CD4-positive, alpha-beta memory T cell (primary cell): ENCODE measurements at places on chromosomes 7 and 10.

DNA sequence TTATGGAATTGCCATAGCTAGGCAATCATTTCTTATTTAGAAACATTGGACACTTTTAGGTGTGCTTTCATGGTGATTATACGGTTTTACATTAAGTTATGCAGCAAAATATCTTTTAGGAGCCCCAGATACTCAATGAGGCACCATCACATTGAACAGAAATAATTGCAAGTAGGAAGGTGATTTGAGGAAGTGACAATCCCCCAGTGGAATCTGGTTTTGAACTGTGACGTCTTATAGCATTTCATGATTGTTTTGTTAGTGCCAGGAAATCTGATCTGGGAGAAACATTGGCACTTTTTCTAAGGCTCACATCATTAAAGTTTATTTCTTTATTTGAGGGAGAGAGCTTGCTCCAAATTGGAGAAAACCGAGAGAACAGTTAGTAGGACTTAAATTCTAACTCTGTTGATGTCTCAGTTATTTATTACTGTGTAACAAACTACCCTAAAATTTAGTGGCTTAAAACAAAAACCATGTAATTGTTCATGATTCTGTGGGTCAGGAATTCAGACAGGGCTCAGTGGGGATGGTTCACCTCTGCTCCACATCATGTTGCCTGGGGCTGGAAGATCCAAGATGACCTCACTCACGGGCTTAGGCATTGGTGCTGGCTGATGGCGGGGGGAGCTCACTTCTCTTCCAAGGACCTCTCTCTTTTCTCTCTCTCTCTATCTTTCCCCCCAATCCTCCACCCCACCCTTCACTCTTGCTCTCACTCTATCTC lies 78.2 kb upstream of the STEAP1B start:
- no peak for DNase-seq

DNA sequence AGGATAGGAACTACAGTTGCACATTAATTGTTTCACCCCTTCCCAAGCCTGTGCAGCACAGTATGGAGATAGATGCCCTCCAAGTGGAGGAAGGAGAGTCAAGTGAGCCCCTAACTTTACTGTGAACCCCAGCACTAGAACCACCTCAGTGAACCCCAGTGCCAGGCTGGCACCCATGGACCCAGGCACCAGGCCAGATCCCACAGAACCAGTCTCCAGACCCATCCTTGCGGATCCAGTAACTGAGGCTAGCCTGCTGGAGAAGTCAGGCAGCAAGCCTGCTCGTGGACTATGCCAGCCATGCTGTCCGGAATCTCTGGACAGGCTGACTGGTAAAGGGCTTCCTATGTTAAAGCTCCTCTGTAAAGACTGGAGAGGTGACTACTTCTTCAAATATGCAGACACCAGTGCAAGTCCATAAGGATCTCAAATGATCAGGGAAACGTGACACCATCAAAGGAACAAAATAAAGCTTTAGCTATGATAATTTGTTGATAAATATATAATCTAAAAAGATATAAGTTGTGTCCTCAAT lies 27.7 kb downstream of the SHOC2 start:
- no peak for DNase-seq

DNA sequence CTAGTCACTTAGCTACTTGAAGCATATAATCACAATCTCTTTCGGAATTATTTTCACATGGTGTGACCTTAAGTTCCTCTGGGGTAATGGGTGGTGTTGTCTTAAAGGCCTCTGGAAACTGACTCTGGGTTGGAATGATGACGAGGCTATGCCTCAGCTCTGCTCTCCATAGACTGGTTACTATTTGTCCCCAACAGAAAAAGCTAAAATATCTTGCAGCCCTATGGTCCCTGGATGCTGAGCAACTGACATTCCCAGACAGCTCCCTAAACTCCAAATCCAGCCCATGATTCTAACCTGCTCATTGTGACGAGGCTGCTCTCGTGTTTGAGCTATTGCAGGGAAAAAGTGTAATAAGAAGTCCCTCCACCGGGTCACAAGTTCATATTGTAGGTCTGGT lies 51.6 kb downstream of the HBP1 start:
- no peak for DNase-seq

DNA sequence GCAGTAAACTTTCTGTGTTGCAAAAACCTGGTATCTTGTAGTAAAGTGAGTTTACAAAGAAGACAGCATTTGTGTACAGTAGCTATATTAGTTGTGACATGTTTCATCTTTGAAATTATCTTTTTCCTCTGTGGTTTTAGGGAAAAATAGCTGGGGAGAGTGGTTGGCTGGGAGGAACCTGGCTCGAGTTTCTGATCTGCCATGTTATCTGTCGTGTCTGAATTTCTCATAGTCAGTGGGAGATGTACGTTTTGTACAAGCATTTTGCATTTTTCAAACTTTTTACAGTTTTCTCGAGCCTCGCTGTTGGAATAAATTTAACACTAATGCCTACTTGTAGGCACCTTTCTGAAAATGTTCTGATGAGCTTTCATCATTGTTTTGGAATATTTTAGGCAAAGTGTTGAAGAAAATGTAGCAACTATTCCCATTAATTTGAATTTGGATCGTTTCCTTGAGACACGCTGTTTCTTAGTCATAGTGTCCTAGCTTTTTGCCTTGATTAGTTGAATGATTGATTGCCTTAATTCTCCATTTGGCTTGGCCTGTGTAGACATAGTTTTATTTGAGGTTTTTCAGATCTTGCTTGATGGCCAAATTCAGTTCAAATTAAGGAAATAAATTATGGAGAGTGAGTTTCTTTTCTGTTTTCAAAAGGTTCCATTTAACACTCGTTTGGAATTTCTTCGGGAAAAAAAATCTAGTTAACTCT lies 65.1 kb downstream of the CAMK1D start:
- no peak for DNase-seq
